ENCODE measurements at places on chromosomes 1 and 21.

- no peak for DNase-seq
Measured at GRCh38 chr1:81834921-81835698, 34.4 kb downstream of the ADGRL2 start.

DNA sequence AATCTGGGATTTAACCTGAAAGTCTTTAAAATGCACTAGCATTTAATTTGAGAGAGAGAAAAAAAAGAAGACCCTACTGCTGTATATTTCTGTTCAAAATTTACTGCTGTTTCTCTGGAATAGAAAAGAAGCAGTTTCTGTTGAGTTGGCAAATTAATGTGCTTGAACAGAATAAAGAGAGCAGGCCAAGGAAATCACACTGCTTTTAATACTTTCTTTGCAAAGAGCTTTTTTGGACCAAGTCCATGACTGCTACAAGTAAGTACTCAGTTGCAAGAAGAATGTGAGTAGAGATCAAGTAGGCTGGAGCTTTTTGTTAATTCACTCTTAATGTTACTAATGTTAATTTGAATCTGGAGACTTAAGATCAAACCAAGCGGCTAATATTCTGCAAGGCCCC, 336.2 kb upstream of the SGIP1 start:
- no peak for DNase-seq

DNA sequence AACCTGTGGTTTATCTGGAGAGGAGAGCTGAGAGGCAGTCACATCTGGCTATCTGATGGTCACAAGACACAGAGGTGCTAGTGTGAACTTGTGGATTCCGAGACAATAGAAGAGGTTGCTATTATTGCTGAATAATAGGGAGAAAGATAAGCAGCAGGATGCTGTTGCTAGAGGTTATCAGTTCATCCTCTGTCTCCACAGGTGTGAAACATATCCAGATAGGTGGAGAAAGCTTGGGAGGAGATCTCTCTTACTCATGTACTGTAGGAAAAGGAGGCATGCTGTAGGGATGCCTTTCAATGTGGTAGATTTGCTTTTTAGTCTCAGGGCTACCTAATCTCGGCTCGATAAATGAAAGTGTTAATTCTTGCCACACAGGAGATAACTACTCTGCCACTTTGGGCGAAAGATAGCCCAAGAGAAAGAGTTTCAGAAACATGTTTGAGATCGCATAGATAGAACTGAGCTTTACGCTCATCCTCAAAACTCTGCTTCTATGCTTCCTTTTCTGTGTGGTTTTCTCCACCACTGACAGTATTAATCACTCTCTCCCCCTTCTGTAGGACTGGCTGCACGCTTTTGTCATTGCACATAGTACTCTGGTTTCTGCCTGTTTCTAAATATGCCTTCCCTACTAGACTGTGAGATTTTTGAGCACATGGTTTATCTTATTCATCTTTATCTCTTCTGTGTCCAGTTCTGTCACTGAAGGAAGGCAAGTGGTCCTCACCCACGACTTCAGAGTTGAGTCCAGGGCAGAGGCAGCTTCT, 36.7 kb upstream of the PLXNA2 start:
- no peak for DNase-seq

DNA sequence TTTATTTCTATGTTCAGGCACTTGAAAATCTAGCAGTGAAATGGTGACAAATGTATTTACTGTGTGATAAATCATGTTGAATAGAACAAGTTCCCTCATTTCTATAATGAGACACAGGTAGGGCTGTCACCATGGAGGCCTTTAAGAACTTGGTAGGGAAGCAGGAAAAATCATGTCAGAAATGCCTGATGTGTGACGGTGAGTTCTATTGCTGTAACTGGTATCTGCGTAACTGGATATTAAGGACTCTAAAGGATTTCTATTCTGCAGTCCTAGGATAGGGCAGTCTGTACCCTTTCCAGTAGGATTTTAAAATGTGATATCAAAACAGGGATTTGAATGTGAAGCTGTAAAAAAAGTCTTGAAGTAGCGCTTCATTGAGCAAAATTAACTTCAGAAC, 15.5 kb downstream of the ACTN2 start:
- no peak for DNase-seq

GRCh38 chr21:46483300-46484295, 24.9 kb downstream of the DIP2A start:
- DNase-seq = no peak

- no peak for DNase-seq
Measured at GRCh38 chr1:194658090-194658439, 1471.7 kb upstream of the B3GALT2 start.

GRCh38 chr1:41465741-41466140, 18.7 kb downstream of the EDN2 start:
- no peak for DNase-seq
